ENCODE measurements at places on chromosomes 11 and 22.

DNA sequence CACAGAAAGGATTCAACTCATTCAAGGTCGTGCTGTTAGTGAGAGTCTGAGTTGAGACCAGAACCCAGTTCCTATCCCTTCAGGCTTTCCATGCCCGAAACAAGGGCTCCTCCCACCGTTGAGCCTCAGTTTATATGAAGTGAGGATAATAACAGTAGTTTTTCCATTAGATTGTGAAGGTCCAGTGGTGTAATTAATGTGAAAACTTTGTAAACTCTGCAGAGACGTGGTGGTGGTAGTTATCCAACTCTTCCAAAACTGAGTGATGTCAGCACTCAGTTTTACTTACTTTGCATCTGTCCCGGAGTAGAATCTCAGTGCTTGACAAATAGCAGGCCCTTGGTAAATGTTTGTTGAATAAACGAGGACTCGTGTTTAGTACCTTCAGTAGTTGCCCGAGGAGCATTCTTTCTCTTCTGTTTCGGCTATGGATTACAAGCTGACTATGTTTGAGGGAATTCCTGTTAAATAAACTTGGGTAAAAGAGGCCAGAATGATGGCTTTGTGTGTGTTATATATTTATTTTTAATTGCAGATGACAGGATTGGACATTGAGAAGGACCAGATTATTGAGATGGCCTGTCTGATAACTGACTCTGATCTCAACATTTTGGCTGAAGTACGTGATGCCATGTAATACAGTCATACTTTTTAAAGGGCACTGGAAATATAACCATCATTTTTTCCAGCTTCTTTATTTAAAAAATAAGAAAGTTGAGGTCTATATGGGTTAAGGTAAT, 1.0 kb downstream of the REXO2 start:
- DNase-seq: no peak

DNA sequence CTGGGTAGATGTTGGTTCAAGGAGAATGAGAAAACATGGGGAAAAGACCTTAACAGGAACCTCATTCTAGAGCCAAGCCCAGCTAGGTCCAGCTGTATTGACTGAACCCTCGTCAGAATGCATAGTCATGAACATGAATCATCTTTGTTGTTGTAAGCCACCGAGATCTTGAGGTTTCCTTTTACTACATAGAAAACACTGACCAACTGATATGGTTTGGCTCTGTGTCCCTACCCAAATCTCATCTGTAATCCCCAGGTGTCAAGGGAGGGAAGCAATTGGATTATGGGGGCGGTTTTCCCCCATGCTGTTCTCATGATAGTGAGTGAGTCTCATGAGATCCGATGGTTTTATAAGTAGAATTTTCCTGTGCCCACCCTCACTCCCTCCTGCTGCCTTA, 19.4 kb upstream of the PHOX2A start:
- DNase-seq: no peak

DNA sequence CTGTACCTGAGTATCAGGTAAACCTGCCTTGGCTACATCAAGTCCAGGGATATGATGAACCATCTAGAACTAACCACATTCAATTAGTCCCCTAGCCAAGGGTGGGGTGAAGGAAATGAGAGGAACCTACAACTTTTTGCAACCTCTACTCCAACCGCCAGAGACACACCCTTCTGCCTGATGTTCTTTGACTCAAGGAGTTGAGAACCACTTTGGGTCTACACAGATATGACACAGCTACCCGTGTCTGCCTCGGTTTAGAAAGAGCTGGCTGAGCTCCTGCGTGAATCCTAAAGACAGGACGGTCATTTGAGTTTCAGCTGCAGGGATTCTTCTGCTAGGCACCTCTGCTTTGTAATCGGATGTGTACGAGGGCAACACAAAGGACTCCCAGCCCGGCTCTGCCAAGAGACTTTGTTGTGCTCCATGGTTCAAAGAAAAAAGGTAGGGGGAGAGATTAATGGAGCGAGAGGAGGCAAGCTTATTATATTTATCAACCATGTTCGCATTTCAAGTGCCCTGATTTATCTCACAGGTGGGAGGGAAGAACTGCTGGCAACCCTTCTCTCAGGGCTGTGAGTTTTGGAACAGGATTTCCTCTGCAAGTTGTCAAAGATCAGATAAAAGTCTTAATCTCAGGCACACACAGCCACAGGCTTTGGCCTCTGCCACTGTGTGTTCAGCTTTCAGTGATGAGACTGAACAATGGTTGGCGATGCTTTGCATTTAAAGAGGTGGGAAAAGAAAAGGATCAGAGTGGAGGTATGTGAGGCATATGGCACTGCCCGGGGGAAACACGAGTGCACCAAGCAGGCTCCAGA, 35.1 kb downstream of the FLI1 start:
- no peak for DNase-seq

- DNase-seq: no peak
Observed at GRCh38 chr22:19673660-19674059, 40.6 kb upstream of the SEPTIN5 start.

DNA sequence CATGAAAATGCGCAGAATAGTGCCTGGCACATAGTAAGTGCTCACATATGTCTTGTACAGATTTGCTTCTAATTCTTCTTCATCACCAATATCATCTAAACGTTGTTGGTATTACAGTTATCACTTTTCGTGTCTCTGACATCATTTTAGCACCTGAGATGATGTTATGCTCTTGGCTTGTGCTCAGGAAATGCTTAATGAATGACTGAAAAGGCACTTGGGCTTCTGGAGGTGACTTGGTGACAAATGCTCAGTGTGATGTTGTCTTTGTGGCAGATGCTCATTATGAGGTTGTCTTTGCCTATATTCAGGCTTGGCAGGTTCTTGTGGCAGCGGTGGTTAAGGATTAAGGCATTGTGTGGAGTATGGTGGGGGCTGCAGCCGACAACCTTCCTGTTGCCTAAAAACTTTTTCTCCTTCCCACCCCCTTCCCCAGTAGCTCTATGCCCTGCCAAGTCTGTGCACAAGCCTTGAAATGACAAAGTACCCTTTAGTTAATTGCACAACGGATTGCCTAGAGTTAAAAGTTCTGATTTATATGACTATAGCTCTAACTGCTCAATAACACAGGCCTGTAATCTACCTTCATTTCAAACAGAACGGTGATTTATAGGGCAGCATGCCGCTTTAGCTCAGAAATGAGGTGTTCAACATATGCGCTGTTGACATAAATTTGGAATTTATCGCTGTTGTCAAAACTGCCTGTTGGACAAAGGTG, 82.5 kb downstream of the ZBTB16 start:
- DNase-seq: no peak

DNA sequence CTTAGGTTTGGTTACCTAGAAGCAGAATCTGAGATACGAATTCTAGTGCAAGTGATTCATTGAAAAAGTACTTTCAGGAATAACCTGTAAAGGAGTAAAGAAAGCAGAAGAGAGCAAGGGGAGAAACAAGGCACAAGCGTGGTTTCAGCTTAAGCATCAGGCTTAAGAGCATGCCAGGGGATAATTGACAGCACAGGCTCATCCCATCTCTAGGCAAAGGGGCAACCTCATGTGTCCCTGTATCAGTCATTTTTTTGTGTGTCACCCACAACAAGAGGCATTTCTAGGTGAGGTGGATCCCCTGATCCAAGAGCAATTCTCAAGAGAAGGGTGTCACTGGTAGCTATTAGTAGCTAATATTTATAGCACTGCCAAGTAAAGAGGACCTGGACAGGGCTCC, 8.0 kb downstream of the PATE2 start:
- DNase-seq: no peak

- no peak for DNase-seq
Observed at GRCh38 chr11:494761-495536, 12.1 kb downstream of the RNH1 start.

GRCh38 chr11:33376331-33377310, 119.4 kb downstream of the HIPK3 start:
- DNase-seq: peak; percentile 43

GRCh38 chr11:102367364-102367763, 20.4 kb downstream of the BIRC2 start:
- DNase-seq: no peak

DNA sequence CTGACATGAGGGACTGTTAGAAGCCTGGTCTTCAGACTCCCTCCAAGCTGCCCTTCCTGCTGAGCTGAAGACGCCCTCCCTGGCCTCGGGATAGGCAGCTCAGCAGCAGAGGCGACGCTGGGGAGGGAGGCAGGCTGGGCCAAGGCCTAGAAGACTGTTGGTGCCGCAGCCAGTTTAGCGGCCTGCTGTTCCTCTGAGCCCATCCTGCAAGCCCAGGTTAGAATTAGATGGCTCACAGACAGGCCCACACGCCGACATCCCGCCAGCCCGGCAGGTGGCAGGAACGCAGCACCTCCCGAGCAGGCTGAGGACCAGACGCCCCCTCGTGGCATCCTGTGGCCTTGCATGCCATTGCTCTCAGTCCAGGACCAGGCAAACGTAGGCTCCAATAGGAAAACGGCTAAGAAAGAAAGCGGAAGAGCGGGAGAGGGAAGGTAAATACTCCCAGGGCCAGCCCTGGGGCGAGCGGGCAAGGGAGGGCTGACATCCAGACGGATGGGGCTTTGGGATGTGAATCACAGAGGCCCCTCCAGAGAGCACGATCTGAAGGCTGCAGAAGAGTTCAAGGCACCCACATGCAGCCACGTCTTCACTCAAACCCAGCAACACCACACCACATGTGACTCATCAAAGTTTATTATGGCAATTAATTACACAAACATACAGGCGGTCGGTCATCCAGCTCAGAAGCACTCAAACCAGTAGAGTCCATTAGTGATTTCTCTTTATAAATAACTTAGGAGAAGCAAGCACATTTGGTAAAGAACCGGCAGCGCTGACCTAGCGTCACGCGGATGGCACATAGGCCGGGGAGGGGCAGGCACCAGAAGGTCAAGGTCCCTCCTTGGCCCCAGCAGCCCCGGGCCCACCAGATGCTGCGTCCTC, 27.6 kb downstream of the CD5 start:
- DNase-seq: no peak

- DNase-seq: no peak
Observed at GRCh38 chr11:23236826-23237555, 376.7 kb upstream of the CCDC179 start.

All from NCI-H1092 treated with DMSO at 0.1 percent for 48 hours (cell line).